Fibroblast of skin of right biceps (primary cell): ENCODE measurements at places on chromosomes 6 and 20.

GRCh38 chr6:43695215-43695966 lies 7.8 kb upstream of the MRPS18A start:
- DNase-seq, result no peak

DNA sequence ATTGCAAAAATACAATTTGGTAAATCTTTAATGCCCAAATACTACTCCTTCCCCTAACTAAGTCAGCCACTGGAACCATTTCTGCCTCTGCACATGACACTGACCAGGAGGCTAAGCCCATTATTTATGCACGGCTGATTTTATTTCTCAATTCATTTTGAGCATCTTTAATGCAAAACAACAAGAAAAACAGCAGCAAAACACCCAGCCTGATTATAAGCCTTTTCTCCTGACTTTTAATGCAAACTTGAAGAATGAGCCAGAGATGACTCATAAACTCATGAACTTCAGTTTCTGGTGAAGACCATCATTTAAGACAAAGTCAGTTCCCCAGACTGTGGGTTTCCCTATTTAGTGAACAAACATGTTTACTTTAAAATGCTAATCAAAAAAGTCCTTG lies 51.6 kb downstream of the CYP24A1 start:
- DNase-seq, result peak; percentile 69

- DNase-seq, result no peak
Measured at GRCh38 chr6:161947371-161947770, 673.5 kb upstream of the AGPAT4 start.

- DNase-seq, result no peak
Measured at GRCh38 chr6:46972531-46972930, 50.8 kb upstream of the ADGRF5 start.

DNA sequence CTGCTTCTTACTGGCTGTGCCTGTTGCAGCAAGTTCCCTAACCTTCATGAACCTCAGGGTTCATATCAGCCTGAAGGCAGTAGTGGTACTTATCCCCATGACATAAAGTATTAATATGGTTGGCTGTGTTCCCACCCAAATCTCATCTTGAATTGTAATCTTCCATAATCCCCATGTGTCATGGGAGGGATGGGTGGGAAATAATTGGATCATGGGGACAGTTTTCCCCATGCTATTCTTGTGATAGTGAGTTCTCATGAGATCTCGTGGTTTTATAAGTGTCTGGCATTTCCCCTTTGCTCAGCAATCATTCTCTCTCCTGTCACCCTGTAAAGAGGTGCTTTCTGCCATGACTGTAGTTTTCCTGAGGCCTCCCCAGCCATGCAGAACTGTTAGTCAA lies 61.8 kb downstream of the FAM229B start:
- DNase-seq, result peak; percentile 45

DNA sequence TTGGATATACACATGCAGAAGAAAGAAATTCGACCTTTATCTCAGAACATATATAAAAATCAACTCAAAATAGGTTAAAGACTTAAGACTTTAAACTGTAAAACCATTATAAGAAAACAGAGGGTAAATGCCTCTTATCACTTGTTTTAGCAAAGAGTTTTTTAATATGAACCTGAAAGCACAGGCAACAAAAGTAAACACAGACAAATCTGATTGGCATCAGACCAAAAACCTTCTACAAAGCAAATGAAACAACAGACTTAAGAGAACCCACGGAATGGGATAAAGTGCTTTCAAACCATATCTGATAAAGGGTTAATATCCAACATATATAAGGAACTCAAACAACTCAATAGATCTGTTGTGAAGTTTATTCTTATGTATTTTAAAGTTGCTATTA lies 309.9 kb upstream of the OPRM1 start:
- no peak for DNase-seq

- no peak for DNase-seq
Measured at GRCh38 chr6:167020206-167020605, 21.0 kb downstream of the CEP43 start.

DNA sequence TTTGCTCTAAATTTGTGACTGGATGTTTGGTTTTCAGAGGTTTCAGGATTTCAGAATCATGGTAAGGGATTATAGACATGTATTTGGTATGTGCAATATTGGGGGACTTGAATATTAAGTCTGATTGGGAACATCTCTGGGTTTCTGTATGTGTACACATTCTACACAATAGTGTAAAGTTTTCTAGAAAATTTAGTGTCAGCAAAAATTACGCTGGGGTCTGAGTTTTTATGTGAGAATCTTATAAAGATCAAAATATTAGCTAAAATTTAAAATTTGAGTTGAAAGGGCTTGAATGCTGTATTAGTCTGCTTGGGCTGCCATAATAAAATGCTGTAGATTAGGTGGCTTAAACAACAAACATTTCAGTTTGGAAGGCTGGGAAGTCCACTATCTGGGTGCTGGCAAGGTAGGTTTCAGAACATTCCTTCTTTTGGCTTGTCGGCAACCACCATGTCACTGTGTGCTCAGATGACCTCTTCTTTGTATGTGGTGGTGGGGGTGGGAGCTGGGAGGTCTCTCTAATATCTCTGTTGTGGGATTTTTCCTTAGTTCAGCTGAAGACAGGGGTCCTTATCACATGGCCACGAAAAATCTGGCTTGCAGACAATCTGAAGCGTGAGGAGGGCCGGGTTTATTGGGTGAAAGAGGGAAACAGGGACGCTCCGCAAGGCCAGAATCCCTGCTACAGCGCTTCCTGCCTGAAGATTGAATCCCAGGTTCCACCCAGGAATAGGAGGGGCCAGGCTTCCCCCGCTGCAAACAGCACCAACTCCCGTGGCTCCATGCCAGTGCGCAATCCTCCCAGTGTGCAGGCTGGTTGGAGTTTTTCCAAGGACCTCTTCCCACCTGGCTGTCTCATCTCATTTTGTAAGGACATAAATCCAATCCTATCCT lies 299.7 kb downstream of the PLCB1 start:
- DNase-seq, result peak; percentile 45

GRCh38 chr6:89862698-89863097 lies 31.6 kb upstream of the GJA10 start:
- DNase-seq, result no peak

DNA sequence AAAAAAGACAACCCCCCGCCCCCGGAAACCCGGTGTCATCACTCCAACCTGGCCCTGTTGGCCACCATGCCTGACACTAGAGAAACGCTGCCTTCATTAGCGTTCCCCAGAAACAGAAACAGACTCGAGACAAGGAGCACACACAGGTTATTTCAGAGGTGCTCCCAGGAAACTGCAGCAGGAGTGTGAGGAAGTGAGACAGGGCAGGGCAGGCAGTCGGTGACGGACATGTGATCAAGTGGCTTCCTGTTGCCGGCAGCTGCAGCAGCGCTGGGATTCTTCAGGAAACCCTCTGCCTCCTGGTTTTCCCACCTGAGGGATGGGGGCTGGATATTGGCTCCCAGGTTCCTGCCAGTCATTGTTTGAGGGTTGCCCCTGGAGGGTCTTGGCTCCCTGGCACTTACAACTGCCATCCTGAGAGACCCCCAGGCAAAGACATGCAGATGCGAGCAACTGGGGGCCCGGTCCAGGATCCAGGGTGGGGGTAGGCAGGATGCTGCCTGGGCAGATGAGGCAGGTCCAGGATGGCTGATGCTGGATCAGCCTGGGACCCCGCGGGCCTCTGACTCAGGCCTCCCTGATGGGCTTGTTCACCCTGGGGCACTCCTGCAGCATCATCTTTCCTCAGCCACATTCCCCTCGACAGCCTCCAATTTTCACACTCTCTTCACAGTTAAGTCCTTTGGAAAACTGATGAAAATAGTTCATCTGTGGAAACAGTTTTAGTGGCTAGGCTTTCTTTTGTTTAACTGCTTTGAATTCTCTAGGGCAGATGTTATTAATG lies 150.7 kb upstream of the SYNDIG1 start:
- no peak for DNase-seq

DNA sequence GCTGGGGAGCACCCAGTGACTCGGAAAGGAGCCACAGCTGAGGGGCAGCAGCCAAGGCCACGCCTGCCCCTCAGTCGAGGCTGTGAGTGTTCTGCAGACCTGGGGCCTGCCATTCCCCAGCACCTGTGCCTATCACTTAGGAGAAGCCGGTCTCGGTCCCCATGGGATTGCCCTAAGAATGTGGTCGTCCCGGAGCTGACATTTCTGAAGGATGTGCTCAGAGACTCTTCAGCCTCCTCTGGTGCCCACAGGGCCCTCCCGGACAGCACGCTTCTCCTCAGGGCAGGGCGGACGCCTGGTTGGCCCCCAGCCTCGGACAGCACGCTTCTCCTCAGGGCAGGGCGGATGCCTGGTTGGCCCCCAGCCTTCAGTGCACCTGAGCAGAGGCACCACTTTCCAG lies 223.9 kb downstream of the ERMARD start:
- DNase-seq, result no peak

- no peak for DNase-seq
Measured at GRCh38 chr20:41360831-41361756, 5.5 kb downstream of the EMILIN3 start.

DNA sequence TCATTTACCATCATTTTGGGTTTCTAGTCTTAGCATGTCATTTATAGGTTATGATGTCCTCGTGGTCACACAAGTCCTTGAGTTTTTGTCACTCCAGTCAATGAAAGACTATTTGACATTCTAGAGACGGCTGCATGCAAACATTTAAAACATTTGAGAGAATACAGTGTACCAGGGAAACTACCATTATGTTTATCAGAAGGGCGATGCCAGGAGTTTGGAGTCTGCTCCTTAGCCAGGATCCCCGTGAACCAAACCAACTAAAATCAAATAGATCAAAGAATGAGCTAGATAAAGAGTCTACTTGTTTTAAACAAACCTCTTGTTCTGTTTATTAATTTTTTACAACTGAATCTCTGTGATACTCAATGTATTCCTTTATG lies 122.6 kb downstream of the OLIG3 start:
- DNase-seq, result no peak
